ENCODE measurements at places on chromosomes 3 and 15.

GRCh38 chr3:173902871-173903270 lies 505.3 kb downstream of the NLGN1 start:
- no peak for DNase-seq

- no peak for DNase-seq
Measured at GRCh38 chr3:161689584-161690298, 193.1 kb downstream of the OTOL1 start.

DNA sequence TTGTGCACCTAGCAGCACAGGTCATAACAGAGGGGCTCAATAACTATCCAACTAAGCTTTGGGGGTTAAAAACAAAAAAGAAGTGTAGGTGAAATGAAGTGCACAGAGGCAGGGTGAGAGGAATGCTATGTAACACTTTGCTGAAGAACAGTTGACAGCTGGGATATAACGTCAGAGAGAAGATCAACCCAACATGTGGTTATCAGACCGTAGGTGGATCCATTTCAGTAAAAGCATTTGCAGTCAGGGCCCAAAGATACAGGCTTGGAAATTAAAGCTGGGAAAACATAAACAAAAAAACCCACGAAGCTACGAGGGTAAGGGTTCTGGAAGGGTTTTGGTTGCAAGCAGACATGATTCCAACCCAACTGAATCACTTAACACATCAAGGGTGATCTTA lies 377.5 kb upstream of the NR2F2 start:
- DNase-seq: no peak

- DNase-seq: no peak
Measured at GRCh38 chr3:42894698-42895579, 11.0 kb upstream of the ZNF662 start.

GRCh38 chr15:59924812-59925522 lies 79.1 kb upstream of the FOXB1 start:
- DNase-seq: no peak

- DNase-seq: no peak
Measured at GRCh38 chr3:52299247-52299878, 11.7 kb downstream of the GLYCTK start.
